Left ventricle myocardium superior (tissue), 1 donor: ENCODE measurements at places on chromosomes 12 and 14.
A peak's percentile ranks its signal among the peaks of the same experiment; 100 is the strongest.

GRCh38 chr12:21763531-21763930 is 11.0 kb downstream of the KCNJ8 start:
- DNase-seq: no peak

- no peak for DNase-seq
Measured at GRCh38 chr14:69554500-69554899, 20.2 kb downstream of the CCDC177 start.

DNA sequence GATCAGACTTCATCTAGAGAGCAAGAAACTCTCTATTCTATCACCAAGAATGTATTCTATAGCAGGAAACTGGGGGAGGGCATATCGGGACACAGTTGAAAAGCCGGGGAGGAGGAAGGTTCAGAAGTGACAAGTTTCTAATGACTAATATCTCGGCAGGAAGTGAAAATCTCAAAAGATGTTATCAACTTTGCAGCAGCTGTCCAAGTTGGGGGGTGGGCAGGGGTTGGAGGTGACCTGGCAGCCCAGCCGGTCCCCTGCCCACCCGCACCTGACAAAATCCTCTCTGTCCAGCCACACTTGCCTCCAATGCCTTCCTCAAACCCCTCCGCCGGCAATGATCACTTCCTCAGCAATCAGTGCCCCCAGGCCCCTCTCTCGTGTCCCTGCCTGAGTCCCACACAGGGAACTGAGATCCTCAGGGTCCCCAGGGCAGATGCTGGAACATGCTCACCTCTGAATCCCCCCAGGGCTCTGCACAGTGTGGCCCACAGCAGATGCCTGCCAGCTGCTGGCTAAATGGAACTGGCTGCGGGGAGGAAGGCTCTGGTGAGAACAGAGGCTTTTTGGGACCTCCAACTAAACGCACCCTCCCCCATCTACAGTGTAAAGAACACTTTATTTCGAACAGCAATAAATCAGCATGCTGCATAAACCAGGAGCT is 43.9 kb downstream of the CCDC88C start:
- DNase-seq: no peak

- no peak for DNase-seq
Measured at GRCh38 chr12:27025116-27025515, 2.8 kb downstream of the MED21 start.

DNA sequence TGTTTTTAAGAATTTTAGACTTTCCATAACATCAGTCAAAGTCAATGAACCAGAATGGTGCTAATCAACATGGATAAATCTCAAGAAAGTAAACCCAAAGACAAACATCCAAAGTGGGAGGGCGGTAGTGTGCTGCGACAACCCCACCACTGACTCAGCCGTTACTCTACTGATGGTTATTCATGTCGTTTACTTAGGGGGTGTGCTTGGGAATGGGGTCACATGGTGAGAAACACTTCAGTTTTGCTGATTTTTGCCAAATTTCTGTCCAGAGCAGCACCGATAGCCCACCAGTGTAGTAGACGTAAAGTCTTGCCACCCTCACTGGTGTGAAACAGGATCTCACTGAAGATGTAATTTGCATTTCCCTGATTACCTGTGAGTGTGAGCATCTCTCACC is 99.9 kb downstream of the ADGRD1 start:
- DNase-seq: no peak

GRCh38 chr14:38053666-38054065 is 154.0 kb upstream of the SSTR1 start:
- DNase-seq: no peak

- peak; percentile 79 for DNase-seq
Measured at GRCh38 chr14:50045039-50045711, 71.2 kb downstream of the VCPKMT start.
